Esophagus muscularis mucosa (tissue), 4 donors: ENCODE measurements at places on chromosomes 5 and 9.

DNA sequence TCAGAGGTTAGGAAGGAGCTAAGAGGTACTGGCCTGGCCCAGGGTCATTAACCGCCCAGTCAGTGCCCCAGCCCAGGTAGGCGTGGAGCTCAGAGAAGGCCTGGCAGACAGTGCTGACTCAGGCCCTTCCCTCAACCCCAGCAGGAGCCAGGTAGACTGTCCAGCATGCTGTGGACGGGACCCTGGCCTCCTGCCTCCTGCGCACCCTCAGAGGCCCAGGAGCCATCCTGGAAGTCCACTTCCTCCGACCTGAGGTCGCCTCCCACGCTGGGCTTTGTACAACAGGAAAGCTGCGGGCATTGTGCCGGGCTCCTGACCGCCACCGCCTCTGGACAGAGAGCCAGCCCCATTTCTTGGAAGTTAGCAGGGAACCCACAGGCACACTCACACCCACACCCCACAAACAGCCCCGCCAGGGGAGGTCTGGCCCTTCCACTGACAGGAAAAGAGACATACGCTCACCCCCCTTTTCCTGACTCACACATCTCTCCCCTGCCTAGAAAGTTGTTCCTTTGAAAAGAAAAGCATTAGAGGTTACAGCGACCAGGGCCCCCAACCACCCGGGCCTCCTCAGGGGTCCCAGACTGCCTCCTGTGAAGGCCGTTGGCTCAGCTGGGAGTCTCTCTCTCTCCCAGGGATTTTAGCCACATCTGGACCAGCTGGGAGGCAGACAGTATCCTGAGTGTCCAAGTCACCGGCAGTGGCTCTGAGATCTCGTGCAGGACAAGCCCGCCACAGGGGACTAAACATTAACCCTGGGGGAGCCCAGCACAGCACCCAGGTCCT, 7.7 kb downstream of the RALGDS start:
- H3K27me3 ChIP-seq: no peaks in the 10 kb centered on the region
- peaks cover 67% of the 10 kb centered on the region for H3K4me1 ChIP-seq
- H3K27ac ChIP-seq: peak overlapping the region; percentile 75
- H3K36me3 ChIP-seq: peaks cover 35% of the 10 kb centered on the region
- DNase-seq: no peak

GRCh38 chr5:55856516-55857246, 5.5 kb downstream of the IL31RA start:
- no peak for DNase-seq
- no peaks in the 10 kb centered on the region for H3K4me1 ChIP-seq
- no peak overlapping the region for H3K4me3 ChIP-seq
- no peak overlapping the region for H3K27ac ChIP-seq

DNA sequence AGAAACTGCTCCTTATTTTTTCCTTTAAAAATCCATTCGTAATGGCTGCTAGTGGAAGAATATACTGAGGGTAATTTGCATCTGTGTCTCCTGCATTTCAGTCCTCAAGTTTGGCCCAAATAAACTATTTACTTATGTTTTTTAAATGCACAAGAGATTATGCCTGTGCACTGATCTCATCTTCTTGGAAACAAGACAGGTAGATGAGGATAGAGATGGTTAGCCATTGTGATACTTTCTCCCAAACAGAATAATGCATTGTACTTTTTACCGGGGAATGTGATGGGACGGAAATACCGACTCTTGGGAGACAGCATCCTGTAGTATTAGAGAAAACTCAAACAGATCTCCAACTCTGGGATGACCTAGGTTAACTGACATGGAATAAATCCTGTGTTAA, 72.5 kb upstream of the DAB2 start:
- no peak overlapping the region for H3K4me3 ChIP-seq
- H3K36me3 ChIP-seq: no peaks in the 10 kb centered on the region
- no peaks in the 10 kb centered on the region for H3K27me3 ChIP-seq
- H3K4me1 ChIP-seq: peaks cover 23% of the 10 kb centered on the region
- H3K27ac ChIP-seq: no peak overlapping the region

- no peaks in the 10 kb centered on the region for H3K36me3 ChIP-seq
- no peak for DNase-seq
- no peaks in the 10 kb centered on the region for H3K27me3 ChIP-seq
- no peak overlapping the region for H3K27ac ChIP-seq
- H3K4me3 ChIP-seq: no peak overlapping the region
Measured at GRCh38 chr9:6096821-6097220, 81.4 kb upstream of the RANBP6 start.

- no peak overlapping the region for H3K4me3 ChIP-seq
- H3K27ac ChIP-seq: no peak overlapping the region
- no peak for DNase-seq
Measured at GRCh38 chr9:99813739-99814138, 7.9 kb upstream of the NR4A3 start.

- DNase-seq: no peak
- peaks cover 58% of the 10 kb centered on the region for H3K4me1 ChIP-seq
- H3K27me3 ChIP-seq: peaks cover 96% of the 10 kb centered on the region
- H3K36me3 ChIP-seq: no peaks in the 10 kb centered on the region
Measured at GRCh38 chr9:34588671-34589635, 571 bp downstream of the CNTFR start.

DNA sequence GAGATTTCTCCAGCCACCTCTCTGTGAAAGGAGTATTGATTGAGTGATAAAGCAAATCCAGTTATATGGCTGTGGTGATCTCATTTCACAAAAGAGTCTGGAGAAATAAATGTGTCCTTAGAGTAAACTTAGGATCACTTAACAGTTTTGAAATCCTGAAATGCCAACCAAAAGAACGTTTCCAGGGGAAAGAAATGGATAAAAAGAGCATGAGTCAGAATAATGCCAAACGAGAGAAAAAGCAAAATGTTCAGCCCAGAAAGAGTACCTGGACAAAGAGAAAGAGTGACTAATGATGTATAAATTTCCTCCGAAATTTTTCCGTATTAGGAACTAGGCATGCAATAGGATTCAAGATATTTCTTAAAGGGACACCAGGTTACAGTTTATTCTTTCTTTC, 463.1 kb upstream of the CDH10 start:
- H3K27me3 ChIP-seq: no peaks in the 10 kb centered on the region
- H3K4me3 ChIP-seq: no peak overlapping the region

- H3K36me3 ChIP-seq: peaks cover 7% of the 10 kb centered on the region
- H3K27ac ChIP-seq: no peak overlapping the region
- no peak for DNase-seq
- H3K27me3 ChIP-seq: no peaks in the 10 kb centered on the region
- no peak overlapping the region for H3K4me3 ChIP-seq
- no peaks in the 10 kb centered on the region for H3K4me1 ChIP-seq
Measured at GRCh38 chr9:36080519-36080918, 43.8 kb downstream of the RECK start.

DNA sequence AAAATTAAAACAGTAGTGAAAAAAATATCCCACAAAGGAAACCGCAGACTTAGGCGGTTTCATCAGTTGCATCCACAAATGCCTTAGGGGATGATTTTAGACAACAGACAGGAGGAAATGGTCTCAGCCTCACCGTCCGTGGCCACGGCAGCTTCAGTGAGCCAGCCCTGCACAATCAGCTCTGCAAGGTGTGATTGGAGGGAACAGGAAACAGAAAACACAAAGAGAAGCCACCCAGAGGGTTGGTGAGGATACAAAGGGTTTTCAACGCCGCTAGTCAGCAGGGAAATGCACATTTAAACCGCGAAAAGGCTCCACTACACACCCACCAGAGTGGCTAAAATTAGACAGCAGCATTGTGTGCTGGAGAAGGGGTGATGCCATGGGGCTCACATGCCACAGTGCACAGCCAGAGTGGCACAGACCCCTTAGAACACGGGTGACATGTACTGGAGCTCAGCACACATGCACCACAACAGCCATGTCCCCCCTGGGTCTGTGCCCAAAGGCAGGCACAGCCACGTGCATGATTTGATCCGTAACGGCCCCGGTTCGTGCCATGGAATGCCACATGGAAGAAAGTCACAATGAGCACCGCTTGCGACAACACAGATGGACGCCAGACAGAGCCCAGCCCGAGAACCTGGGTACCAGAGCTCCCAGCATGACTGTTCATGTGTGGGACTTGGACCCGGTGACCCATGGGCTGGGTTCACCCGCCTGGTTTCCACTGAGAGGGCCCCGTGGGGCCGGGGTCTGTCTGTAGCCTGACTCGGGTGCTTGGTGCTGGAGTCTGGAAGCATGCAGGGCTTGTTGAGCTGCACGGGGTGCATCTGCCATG, 18.3 kb upstream of the TERT start:
- no peaks in the 10 kb centered on the region for H3K27me3 ChIP-seq
- DNase-seq: no peak
- H3K4me3 ChIP-seq: no peak overlapping the region
- H3K36me3 ChIP-seq: peaks cover 11% of the 10 kb centered on the region
- no peak overlapping the region for H3K27ac ChIP-seq

DNA sequence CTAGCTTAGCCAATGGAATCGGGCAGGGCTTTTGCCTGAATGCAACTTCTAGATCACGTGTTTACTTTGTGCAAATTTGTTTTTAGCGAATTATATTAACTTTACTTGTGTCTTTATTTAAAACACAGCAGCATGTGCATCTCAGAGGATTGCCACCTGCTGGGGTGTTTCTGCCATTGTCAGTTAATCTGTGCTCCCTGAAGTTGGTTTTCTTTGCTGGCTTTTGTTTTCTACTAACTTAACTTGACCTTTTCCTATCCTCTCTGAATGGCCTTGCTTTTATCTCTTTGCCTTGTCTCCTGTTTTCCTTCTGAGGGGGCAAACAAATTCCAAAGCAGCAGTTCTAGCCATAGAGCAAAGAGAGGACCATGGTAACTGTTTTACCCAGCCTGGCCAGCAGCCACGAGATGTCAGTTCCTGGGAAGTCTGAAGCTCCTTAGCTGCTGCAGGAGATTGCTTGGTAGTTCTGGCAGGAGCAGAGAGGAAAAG, 67.6 kb downstream of the ARHGEF28 start:
- H3K36me3 ChIP-seq: no peaks in the 10 kb centered on the region
- H3K27me3 ChIP-seq: no peaks in the 10 kb centered on the region
- no peak for DNase-seq
